ENCODE measurements at places on chromosomes 13 and 19.

GRCh38 chr13:51452361-51453206, at the start of gene INTS6:
Gene INTS6, minus strand, starts transcription at chr13:51453036. Its CDS starts 511 bp downstream, at chr13:51452525.
- DNase-seq, result peak; percentile 98

DNA sequence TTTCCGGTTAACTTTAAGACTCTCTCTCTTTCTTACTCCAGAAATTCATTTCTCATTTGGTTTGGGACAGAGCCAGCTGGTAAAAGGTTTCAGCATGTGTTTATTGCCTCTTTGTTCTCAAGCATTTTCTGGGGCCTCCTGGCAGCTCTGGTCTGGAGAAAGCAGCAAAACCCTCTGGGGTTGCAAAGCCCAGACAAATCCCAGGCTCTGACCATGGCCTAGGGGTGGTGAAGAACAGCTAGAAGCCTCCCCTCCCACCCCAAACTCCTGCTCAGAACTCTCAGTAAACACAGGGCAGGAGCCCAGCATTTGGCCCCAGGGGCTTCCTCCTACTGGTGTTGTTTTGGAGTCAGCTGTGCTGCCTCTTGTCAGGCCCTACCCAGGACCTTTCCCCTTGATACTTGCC, 124.2 kb upstream of the SERP2 start:
- no peak for DNase-seq

- DNase-seq, result no peak
Measured at GRCh38 chr13:23899555-23899954, 2.3 kb upstream of the C1QTNF9B start.

GRCh38 chr13:41756198-41756880, 204.6 kb downstream of the VWA8 start:
- DNase-seq, result no peak

DNA sequence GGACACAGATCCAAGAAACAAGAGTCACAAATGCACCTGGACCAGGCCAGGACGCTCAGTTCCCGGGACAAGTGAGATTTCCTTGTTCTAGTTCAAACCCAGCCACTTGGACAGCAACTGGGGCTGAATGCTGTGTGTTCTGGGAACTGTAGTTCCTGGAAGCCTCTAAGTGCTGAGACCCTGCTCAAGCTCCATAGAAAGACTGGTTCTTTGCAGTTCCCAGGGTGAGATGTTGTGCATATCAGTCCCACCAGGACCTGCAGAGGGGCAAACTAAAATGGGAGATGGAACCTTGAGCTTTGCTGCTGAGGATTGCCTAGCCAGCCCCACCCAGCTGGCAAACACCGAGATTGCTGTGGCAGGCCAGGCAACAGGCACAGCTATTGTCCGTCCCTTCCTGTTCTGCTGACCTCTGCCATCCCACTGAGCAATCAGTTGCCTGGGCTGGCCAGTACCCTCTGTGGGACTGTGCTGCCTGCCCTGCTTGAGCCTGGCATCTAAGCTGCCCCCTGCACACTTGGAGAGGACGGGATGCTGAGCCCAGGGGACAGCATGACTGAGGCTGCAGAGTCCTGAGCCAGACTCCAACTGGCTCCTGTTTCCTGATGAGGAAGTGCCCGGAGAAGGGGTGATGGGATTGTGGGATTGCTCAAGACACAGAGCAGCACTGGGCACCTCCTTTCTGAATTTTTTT, 1.4 kb upstream of the GIPC1 start:
- no peak for DNase-seq

GRCh38 chr13:30255696-30256095, 51.7 kb downstream of the KATNAL1 start:
- no peak for DNase-seq

DNA sequence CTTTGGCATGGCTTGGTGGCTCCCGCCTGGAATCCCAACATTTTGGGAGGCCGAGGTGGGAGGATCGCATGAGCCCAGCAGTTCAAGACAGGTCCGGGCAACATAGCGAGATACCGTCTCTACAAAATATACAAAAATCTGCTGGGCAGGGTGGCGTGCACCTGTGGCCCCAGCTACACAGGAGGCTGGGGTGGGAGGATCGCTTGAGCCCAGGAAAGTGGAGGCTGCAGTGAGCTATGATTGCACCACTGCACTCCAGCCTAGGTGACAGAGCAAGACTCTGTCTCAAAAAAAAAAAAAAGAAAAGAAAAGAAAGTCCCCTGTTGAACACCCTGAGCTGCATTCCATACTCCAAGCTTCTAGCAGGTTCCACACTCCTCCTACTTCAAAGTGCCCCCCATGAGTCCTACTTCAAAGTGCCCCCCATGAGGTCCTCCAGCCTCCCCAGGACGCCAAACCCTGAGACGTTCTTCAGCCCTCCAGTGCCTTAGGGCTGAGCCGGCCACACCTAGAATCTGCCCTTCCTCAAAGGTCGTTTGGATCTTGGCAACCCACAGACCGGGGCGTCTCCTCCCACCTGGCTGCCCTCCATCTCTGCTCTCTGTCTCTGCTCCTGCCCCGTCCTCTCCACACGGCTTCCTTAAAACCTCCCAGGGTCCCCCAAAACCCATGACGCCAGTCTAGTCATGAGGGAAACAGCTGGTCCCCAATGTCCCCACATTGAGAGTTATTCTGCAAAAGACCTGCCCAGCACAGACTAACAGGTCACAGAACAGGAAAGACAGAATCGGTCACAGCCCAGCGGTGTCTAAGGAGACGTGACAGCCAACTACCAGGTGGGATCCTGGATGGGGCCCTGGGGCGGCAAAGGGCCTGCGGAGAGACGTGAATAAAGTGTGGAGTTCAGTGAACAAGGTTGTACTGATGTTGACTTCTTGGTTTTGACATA, 4.8 kb downstream of the TJP3 start:
- DNase-seq, result no peak

- no peak for DNase-seq
Measured at GRCh38 chr13:24074678-24075077, 85.8 kb upstream of the SPATA13 start.

DNA sequence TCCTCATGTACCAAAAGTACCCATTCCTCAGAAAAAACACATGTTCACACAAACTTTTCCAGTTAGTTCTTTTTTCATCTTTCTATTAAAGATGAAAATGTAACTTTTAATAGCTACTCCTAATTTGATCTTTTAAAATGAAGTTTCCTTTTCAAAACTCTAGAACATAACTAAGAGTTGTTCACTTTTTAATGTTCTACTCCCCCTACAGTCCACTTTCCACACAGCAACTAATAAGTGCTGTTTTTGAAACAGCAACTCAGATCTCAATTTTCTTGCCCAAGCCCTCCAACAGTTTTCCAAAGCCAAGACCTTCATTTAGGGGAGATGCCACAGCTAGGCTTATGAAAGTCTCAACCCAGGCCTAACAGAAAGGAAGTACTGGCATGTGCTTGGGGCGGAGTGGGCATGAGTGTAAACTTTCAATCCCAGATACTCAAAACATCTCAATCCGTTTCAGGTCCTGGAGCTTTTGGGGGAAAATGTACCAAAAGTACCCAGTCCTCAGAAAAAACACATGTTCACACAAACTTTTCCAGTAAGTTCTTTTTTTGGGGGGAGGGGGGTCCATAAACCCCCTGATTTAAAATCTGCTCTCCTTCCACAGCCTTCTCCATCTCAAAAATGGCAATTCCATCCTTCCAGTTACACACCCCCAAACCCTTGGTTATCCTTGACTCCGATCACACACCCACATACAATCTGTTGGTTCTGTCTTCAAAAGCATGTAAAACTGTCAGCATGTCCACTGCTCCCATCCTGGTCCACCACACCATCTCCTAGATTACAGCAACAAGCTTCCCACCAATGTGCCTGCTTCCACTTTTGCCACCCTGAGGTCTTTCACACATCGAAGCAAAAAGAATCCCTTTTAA, 2.0 kb downstream of the FBL start:
- no peak for DNase-seq

DNA sequence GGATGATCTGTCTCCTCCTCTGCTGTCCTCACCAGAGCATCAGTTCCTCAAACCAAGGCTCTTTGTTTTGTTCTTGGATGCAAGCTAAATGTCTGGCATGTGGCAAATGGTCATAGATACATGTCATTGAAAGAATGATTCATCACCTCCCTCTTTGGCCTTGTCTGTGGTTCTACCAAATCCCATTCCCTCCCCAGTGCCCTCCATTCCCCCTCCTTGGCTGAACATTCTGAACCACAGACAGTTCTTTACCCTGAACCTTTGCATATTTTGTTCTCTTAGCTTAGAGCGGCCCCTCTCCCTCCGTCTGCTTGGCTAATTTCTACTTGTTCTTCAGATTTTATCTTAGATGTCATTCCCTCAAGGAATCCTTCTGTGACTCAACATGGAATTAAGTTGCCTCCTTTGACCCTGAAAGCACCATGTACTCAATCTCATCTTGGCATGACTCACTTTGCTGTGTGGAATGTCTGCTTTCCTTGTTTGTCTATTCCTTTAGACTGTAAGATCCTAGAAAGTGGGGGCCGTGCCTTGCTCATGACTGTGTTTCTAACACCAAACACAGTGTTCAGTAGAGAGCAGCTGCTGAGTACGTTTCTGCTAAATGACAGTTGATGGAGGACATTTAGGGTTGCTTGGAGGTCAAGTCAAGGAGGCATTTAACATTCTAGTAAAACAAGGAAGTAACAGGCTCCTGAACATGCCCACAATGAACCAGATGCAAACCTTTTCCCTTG, 8.1 kb downstream of the ALOX5AP start:
- DNase-seq, result no peak

DNA sequence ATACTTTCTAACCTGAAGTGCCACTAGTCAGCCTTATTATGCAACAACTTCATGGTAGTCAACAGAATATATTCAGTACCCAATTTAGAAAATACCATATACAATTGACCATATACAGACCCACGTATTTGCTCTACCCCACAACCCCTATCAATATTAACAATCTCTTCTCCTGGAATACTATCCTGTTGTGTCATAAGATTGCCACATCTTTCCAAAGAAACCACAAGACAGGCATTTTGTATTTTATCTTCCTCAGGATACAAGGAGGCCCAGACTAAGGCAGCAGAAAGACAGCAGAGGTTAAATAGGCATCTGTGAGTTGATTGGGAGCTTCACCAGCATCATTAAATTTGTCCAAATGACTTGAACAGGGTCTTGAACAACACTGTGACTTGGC, 4.5 kb downstream of the SPART start:
- DNase-seq, result no peak

GRCh38 chr19:4445963-4446703, 11.5 kb downstream of the UBXN6 start:
- no peak for DNase-seq

DNA sequence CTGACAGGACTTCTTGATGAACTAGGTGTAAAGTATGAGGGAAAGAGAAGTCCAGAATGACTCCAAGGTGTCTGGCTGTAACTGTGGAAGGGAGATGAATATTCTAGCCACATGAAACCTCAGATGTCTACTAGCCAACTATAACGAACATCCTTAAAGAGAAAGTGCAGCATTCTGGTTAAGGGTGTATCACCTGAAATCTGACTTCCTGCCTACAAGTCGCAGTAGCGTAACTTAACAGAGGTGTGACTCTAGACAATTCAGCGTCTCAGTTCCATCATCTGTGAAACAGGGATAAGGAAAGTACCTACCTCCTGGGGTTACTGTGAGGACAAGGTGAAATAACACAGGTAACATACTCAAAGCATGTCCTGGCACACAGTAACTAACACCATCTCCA, 145.7 kb upstream of the FBXL3 start:
- no peak for DNase-seq

GRCh38 chr13:33571618-33572017, 246.3 kb upstream of the RFC3 start:
- DNase-seq, result no peak

DNA sequence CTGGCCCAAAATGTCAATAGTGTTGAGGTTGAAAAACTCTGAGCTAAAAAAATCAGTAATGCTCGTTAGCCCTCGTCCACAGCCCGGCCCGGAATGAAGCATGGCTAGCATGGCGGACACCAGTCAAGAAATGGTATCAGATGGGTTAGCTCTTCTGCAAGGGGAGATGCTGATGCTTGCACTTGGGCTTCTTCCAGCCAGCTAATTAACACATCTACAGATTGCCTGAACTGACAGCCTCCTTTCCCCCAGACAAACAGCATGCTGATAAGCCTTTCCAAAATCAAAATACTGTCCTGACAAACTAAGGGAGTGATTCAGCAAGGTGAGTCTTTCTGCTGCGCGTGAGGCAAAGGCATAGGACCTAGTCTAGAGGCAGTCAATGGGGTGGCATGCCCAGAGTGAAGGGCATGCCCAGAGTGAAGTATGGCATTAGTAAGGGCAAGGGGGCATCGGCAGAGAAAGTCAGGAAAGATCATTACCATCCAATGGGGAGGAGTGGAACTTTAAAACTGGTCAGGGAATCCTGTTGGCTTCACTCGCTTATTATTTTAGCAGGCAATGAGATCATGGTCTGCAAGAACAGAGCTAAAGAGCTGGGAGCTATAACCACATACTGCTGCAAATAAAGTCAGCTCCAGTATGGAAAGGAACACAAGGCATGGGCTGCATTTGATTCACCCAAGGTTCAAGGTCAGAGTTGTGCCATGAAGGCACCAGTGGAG, 30.2 kb upstream of the UBE2L5 start:
- no peak for DNase-seq

GRCh38 chr19:35344511-35345031, 3.1 kb upstream of the FFAR1 start:
- no peak for DNase-seq

DNA sequence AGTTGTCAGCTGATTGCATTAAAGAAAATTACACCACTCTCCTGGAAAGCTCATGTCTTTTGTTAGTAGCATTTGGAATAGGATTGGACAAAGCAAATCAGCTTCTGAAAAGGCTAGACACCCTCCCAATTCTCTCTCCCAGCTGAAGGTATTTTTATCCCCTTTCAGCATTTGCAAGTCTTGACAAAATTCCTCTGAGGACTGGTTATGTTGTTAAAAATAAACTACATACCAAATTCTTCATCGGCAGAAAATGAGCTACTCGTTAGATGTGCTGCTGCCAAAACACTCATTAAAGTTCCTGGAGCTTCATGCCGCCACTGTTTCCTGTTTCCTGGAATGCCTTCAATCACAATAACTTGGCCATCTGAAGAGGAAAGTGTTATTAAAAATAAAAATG, 37.1 kb downstream of the UTP14C start:
- DNase-seq, result no peak

DNA sequence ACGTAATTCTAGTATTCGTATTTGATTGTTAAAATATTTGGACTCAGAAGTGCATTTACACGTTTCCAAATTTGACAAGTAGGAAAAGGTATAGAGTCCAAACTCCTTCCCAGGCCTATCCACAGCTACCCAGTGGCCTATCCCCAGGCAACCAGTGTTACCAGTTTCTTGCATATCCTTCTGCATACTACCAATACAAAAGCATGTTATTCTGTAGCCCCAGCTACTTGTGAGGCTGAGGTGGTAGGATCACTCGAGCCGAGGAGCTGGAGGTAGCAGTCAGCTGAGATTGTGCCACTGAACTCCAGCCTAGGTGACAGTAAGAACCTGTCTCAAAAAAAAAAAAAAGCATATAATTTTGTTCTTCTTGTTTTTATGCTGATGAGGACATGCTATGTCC, 67.1 kb downstream of the LRCH1 start:
- no peak for DNase-seq

- DNase-seq, result peak; percentile 93
Measured at GRCh38 chr19:17334414-17335409, at the start of gene ANO8. Gene ANO8, minus strand, starts transcription at chr19:17334855. Its CDS starts 185 bp downstream, at chr19:17334670.
